Renal cortex interstitium (tissue), 15 donors: ENCODE measurements at places on chromosomes 1 and 21. TPM values are rescaled to one million over a fixed set of nuclear protein-coding genes. Genes with fewer than 3 reads are reported as not detected.

- no peak for DNase-seq
These were observed 30.0 kb upstream of the HTR1D start for GRCh38 chr1:23247276-23247675.

DNA sequence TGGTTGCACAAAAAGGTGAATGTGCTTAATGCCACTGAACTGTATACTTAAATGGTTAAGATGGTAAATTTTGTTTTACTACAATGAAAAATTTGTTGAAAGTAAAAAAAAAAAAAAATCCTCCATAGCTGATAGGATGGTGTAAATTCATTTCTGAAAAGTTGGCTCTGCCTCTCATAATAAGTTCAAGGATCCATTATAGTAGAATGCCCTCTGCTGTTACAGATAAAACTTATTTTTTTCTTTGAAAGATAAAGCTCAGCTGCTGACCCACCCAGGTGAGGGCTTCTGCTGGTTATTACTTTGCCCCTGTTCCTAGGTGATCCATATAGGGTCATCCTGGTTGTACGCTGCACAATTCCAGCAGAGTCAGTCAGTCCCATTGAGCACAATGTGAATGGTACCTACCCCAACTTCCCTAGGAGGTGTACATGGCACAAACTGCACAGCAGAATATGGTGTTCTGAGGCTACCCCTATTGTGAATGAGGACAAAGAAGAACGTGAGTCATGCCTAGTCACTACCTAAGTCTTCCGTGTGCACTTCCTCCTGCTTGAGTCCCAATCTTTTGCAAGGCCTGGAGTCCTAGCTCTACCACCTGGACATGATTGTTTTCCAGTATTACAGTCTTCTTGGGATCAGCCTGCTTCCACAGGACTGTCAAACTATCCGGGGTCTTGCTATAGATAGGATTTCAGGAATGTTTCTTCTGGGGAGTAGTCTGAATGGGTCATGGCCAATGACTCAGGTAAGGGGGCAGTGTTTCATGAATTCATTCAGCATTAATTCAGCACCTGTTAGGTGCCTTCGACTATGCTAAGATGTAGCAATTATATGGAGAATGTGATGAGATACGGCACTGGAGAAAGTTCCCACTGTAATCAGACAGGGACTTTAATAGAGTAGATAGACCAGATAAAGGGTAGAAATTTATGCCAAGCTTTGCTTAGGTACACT lies 20.8 kb upstream of the CD5L start:
- DNase-seq: no peak

Gene CELSR2
- polyA plus RNA-seq: 34.9 TPM

Gene FCGR3A
- 1.6 TPM for polyA plus RNA-seq

Gene LCE1D
- not detected for polyA plus RNA-seq
